Stimulated activated memory B cell treated with anti-CD40 and anti-IgM and Interleukin-4, amounts not matched to agents 10 μg/mL and 1 μg/mL and 100 μg/mL, for 72 hours (primary cell): ENCODE measurements at places on chromosomes 2 and 18.

GRCh38 chr2:23524261-23524706 is 139.3 kb downstream of the KLHL29 start:
- no peak overlapping the region for H3K4me3 ChIP-seq
- H3K36me3 ChIP-seq = no peaks in the 10 kb centered on the region
- ATAC-seq = no peak
- H3K27ac ChIP-seq = no peak overlapping the region
- peaks cover 6% of the 10 kb centered on the region for H3K4me1 ChIP-seq

GRCh38 chr2:108459441-108459840 is 10.4 kb downstream of the GCC2 start:
- ATAC-seq = no peak
- peaks cover 51% of the 10 kb centered on the region for H3K4me1 ChIP-seq
- H3K36me3 ChIP-seq = peaks cover 86% of the 10 kb centered on the region
- no peak overlapping the region for H3K4me3 ChIP-seq

DNA sequence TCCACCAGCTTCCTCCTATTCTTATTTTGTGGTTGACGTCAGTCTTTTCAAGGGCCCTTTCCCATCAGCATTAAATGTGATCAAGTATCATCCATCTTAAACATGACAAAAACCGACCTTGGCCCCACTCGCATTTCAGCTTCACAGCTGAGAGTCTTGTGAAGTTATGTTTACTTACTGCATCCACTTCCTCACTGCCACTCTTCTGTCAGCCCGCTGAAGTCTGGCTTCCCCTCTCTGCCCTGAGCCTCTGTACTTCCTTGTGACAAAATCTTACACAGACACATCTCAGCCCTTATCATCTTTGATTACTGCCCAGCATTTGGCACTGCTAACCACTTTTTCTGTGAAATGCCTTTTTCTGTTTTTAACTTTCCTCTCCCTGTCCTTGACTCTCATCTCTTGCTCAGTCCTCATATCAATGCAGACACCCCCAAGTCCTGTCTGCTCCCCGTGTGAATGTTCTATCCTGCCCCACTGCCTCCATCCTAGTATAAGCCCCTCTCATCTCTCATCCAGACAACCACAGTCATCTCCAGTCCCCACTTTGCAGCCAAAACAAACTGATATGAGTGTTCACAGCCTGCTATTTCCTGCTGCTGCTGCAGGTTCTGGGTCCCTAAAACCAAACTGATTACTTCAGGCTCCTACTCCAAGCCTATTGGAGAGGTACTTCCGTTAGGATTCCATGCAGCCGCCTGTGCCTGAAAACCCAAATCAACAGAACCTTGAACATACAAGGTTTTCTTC is 31.4 kb downstream of the FOSL2 start:
- peaks cover 23% of the 10 kb centered on the region for H3K4me1 ChIP-seq
- H3K4me3 ChIP-seq = peak overlapping the region; percentile 6
- H3K27me3 ChIP-seq = peaks cover 20% of the 10 kb centered on the region

DNA sequence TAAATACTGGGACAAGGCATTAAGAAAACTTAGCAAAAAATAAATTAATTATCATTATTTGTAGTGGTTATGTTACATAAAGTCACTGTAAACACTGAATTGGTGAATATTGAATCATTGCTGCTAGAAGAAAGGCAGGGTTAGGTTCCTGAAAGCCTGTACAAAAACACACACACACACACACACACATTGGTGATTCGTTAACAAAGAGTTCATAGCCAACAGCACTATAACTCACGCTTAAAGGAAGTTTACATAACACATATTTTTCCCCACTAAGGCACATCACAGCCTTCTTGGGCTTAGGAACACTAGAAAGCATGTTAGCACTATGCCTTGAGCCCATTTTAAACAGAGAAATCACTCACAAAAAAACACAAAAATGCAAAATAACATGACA is 690.0 kb upstream of the PIK3C3 start:
- no peak for ATAC-seq
- no peaks in the 10 kb centered on the region for H3K4me1 ChIP-seq
- H3K4me3 ChIP-seq = no peak overlapping the region
- no peaks in the 10 kb centered on the region for H3K27me3 ChIP-seq
- no peaks in the 10 kb centered on the region for H3K36me3 ChIP-seq
- no peak overlapping the region for H3K27ac ChIP-seq

DNA sequence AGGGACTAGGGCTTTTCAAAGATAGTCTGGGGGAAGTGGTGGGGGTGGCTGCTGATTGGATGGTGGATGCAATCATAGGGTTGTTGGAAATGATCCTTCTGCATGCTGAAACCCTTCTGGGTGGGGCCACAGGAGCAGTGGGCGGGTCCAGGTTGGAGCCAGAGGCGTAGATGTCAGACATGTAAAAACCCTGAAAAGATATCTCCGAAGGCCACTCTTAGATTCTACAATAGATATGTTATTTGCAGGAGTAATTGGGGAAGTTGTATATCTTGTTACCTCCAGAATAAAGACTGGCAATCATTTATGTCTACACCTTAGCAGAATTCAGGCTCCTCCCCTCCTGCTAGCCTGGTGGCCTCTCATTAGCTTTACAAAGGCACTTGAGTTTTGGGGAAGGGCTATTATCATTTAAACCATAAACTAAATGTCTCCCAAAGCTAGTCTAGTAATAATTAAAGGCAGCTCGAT is 8.2 kb upstream of the FAM98A start:
- H3K27ac ChIP-seq = no peak overlapping the region
- no peaks in the 10 kb centered on the region for H3K27me3 ChIP-seq
- H3K36me3 ChIP-seq = peaks cover 13% of the 10 kb centered on the region
- no peak for ATAC-seq
- no peaks in the 10 kb centered on the region for H3K4me1 ChIP-seq
- no peak overlapping the region for H3K4me3 ChIP-seq

DNA sequence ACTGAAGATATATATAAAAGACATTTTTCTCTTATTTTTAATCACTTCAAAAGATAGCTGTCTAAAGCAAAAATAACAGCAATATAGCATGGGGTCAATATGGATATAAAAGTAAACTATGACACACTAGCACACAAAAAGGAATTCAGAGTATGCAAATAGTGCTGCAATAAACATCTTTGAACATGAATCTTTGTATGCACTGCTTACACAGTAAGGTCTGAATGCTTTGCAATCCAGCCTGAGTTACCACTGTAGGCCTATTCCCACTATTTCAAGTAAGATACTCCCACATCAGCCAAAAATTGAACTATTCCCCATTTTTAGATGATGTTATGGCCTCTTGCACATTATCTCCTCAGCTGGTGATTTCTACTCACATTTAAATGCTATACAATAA is 27.4 kb upstream of the ERCC3 start:
- H3K4me3 ChIP-seq = no peak overlapping the region
- no peak for ATAC-seq
- H3K27ac ChIP-seq = no peak overlapping the region
- H3K36me3 ChIP-seq = peaks cover 45% of the 10 kb centered on the region
- peaks cover 6% of the 10 kb centered on the region for H3K4me1 ChIP-seq

DNA sequence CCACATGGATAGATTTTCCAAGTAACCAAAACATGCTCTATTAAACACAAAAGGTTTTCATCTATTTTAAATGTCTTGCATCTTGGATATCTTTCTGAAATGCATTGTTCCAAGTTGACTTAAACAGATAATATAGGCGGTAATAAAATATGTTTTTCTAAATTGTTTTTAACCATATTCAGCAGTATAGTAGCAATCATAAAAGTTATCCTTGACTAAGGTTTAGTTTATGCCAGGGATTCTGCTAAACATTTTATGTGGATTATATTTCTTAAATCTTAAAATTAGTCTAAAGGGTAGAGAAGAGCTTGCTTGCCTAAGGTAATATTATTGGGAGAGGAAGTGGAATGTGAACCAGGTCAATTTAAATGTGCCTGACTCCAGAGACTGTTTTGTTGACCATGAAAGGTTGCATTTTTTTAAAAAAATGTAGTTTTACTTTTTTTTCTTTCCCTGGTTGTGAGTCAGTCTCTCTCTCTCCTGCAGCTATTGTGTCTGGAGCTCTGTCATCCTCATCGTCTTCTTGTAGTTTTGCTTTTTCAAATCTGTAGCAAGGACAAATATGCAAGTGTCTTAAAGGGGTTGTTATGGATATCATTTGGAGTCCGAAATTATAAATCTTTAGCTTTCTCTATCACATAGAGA is 309.1 kb upstream of the COL3A1 start:
- no peak overlapping the region for H3K27ac ChIP-seq
- no peaks in the 10 kb centered on the region for H3K4me1 ChIP-seq
- H3K4me3 ChIP-seq = no peak overlapping the region
- H3K36me3 ChIP-seq = no peaks in the 10 kb centered on the region
- no peaks in the 10 kb centered on the region for H3K27me3 ChIP-seq

DNA sequence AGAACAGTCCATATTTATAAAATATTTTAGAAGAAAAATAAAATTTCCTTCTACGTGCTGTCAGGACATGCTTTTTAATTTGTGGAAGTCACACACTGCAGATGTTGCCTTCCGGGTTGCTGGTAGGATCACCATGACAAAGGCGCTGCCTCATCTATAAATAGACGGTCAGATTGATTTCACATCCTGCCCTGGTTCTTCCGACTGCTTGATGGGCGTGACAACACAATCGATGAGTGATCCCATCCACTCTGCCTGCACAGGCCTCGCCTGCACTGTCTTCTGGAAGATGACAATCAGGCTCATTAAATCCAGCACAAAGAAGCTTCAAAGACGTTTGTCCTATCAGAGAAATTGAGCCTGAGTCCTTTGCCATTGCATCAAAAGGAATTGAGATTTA is 318.9 kb upstream of the TRIB2 start:
- peaks cover 7% of the 10 kb centered on the region for H3K36me3 ChIP-seq
- peak overlapping the region; percentile 44 for H3K27ac ChIP-seq
- ATAC-seq = no peak
- H3K4me3 ChIP-seq = no peak overlapping the region

DNA sequence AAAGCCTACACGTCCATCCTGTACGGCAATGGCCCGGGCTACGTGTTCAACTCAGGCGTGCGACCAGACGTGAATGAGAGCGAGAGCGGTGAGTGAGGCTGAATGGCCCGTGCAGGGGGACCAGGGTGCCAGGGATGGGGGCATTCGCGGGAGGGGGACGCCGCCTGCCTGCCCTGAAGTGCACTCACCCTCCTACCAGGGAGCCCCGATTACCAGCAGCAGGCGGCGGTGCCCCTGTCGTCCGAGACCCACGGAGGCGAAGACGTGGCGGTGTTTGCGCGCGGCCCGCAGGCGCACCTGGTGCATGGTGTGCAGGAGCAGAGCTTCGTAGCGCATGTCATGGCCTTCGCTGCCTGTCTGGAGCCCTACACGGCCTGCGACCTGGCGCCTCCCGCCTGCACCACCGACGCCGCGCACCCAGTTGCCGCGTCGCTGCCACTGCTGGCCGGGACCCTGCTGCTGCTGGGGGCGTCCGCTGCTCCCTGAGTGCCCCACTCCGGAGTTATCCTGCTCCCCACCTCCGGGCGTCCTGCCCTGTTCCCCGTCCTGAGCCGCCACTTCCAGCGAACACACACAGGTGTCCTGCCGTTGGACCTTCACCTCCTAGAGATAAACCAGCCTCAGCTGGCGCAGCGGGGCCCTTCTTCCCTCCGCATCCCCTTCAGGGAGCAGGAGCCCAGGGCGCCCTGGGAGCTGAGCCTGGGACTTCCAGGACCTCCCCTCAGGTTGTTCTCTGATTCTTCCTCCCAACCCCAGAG is 2.9 kb downstream of the ALPI start:
- H3K27me3 ChIP-seq = peaks cover 50% of the 10 kb centered on the region
- H3K36me3 ChIP-seq = no peaks in the 10 kb centered on the region
- no peak overlapping the region for H3K4me3 ChIP-seq
- no peak overlapping the region for H3K27ac ChIP-seq

DNA sequence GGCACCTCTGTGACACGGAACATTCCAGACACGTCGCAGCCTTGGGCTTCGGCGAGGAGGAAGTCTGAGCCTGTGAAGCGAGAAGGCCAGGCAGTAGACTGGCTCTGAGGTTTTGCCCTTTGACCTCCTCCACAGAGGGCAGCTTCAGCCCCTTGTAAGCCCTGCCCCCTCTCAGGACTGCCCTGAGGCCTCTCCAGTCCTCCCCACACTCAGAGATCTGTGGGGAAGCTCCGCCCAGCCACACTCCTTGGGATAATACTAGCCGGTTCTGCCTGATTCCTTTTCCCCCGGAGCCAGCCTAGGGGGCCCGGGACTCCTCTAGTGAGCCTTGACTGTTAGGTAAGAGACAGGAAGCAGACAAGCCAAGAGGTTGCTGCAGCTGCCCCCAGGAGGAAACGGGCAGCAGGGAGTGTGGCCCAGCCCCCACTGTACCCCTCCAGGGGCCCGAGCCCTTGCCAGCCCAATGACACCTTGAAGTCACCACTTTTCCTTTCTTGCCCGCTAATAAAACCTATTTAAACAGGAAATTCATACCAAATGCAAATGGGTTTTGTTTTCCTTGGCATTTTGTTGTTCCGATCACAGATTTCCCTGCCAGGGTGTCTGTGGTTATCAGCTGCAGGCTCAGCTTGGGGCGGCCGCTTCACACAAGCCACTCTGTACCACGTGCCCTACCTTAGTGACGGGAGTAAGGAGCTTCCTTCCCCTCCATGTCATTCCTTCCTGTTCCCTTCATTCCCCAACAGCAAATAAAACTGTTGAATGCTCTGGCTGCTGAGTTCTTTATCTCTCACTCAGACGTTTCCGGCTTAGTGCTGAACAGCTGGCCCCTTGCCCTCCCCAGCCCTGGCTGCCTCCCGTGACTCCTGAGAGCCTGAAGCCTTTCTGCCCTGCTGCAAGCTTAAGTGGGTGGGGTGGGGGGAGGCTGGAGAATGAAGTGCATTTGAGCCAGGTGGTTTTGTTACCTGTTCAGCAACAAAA is 124.7 kb downstream of the CABLES1 start:
- peaks cover 10% of the 10 kb centered on the region for H3K27me3 ChIP-seq
- H3K36me3 ChIP-seq = peaks cover 22% of the 10 kb centered on the region
- peak overlapping the region; percentile 79 for H3K27ac ChIP-seq
- peak overlapping the region; percentile 42 for H3K4me3 ChIP-seq

GRCh38 chr2:100283724-100284501 is 38.4 kb downstream of the LONRF2 start:
- H3K27ac ChIP-seq = no peak overlapping the region
- peaks cover 18% of the 10 kb centered on the region for H3K4me1 ChIP-seq
- ATAC-seq = no peak
- peaks cover 41% of the 10 kb centered on the region for H3K27me3 ChIP-seq
